ENCODE measurements at places on chromosomes 7 and 10.

DNA sequence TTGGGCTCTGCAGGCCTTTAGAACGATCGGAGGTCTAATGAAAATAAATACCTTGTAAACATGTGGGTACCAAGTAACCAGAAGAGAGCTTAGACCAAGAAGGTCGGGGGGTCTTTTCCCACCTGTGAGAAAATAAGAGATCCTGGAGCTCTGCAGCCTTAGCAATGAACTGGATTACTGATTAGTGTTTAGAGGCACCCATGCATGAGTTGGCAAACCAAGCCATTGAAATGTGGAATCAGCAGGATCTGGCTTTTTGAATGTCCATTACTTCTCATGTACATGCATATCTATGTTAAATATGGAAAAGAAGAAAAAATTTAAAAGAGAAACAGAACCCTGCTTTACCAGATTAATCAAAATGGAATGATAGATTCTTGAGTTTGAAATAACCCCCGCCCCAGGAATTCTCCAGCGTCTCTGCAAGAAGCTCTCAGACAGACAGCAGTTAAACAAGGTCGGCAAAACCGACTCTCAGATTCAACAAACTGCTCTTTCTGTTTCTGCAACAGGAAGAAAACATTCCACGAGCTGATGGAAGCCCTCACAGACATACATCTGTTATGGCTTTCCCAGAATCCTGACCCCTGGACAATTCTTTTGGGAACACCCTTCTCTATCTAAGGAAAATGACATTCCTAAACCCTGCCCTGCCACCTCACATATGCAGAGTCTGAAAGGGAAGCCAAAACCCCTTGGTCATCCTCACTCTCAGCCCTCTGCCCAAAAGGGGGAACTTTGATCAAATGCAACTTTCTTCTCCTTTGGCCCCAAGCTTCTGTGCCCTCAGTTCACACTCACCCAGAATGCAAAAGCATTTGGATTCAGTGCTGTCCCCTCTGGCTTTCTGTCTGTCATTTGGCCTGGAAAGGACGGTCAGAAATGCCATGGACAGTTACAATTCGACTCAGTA is 78.7 kb upstream of the EN2 start:
- DNase-seq, result no peak

- no peak for DNase-seq
Observed at GRCh38 chr10:3124412-3125175, 48.0 kb downstream of the PITRM1 start.

- DNase-seq, result no peak
Observed at GRCh38 chr10:62093863-62094291, 174.8 kb downstream of the RTKN2 start.

GRCh38 chr10:95605163-95605562 is 44.0 kb upstream of the SORBS1 start:
- DNase-seq, result no peak

DNA sequence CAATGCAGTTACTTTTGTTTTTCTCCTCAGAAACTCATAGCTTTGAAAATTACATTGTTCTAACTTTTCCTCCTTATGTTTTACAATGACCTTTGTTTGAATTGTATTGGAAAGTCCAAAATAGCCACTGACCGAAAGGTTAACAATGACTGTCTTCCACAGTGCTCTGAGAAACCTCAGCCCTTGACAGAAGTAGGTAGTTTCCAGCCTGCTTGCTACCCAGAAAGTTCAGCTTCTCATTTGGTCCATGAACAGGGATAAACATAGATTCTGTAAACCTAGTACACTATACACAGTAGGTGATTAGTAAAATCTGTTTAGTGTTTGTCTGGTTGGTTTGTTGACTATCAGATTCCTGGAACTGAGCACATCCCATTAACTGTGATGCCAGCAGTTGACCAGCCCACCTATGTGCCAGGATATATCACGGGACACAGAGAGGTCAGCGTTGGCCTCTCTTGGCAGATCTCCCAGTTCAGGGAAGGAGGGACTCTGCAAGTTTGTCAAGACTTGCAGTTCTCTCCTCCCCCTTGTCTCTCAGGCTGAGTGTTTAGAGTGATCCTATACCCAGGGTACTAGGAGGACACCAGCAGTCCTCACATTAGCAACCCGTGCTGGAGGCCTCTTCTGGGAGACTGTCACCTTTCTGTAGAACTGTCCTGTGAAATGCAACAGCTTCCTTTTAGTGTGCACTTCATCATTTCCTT is 297.6 kb downstream of the ARHGAP12 start:
- DNase-seq, result no peak

DNA sequence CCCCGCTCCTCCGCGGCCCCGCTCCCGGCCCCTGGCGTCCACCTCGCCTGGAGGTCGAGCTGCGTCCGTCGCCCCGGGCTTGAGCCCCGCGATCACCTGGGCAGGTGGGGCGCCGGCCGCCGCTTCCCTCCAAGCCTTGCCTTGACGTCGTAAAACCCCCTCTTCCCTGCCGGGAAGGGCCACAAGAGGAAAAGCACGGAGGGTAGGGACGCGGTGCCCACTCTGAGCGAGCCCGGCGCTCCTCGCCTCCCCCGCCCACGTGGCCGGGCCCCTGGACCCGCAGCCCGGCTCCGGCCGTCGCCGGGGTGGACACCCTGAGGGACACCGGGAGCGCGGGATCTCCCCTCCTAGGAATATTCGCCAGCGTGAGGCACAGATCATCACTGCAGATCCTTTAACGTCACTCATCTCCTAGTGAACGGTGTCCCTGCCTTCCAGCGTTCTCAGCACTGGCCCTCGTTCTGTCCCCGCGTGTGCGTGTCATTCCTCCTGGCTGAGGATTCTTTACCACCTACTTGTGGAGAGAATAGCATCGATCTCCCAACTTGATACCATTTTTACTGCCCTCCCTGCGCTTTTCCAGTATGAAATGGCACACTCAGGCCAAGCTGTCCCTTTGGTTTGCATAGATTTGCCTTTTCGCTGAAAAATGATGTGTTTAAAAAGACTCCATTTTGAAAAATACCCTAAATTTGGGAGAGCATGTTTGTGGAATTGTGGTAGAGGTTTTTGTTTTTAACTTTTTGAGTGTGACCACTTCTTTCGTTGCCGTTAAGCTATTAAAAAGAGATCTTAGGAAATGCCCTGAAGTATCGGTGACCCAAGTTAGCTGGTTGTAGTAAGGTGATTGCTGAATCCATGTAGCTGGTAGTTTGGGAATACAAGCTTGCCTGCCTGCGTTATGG is 649 bp downstream of the ACTR3B start:
- DNase-seq, result no peak

GRCh38 chr7:151290355-151290760 is 41.9 kb upstream of the SMARCD3 start:
- no peak for DNase-seq

- DNase-seq, result no peak
Observed at GRCh38 chr7:51224811-51225595, 91.6 kb downstream of the COBL start.

DNA sequence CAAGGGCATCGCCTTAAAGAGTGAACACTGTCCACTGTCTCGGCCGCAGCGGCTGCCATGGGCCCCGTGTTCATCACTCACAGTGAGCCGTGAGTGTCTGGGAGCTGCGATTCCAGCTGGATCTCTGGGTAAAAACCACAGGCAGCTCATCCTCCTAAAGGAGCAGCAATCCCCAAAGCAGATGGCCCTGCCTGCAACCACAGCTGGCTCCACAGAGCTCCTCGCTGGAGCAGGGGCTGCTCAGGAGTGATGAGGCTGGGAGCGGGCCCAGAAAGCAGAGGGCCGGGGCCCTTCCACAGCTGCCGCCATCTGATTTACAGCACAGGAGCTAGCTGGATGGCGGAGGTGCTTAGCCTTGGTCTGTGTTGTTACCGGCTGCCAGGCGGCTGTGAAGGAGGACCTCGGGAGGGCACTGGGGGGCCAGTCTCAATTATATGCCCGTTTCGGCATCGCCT is 6.6 kb upstream of the TMEM184A start:
- DNase-seq, result no peak

DNA sequence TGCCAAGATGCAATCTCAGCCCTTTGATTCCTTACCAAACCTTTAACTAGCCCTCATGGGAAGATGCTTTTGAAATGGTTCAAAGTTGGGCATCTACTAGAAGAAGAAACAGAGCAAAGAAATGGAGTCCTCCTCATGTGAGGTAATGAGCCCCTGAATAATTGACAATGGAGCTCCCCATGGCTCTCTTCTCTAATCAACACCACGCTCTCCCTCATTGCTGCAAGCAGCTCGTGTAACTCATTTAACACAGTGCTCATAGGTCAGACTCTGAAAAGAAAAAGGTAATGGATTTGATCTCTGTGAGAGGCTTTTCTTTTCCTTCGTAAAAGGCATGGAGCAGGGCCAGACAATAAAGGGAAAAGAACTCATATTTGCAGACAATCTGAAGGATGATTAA is 312.8 kb downstream of the PHTF2 start:
- DNase-seq, result no peak

- no peak for DNase-seq
Observed at GRCh38 chr10:11714750-11715365, 27.3 kb upstream of the ECHDC3 start.

GRCh38 chr7:23419160-23419559 is 51.1 kb downstream of the IGF2BP3 start:
- no peak for DNase-seq

- DNase-seq, result no peak
Observed at GRCh38 chr7:117095055-117095454, 141.8 kb downstream of the ST7 start.

DNA sequence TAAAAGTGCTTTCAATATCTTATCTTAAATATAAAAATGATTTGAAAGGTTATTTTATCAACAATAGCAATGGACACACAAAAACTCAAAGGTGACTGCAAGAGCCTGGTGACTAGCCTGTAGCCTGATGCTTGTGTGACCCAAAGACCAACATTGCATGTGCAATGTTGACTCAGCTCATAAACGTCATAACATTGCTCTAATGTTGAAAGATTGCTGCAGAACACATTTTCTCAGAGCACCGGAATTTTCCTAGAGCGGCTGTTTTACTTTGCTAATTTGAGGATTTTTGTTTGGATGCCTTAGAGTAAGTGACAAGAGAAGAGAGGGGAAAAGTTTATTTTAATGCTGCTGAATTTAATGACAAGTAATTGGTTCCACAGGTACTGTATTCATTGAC is 107.1 kb downstream of the RAB18 start:
- DNase-seq, result no peak

- DNase-seq, result no peak
Observed at GRCh38 chr7:149855361-149856305, 17.5 kb downstream of the ZNF862 start.

GRCh38 chr7:94296881-94297280 is 97.8 kb upstream of the COL1A2 start:
- no peak for DNase-seq

DNA sequence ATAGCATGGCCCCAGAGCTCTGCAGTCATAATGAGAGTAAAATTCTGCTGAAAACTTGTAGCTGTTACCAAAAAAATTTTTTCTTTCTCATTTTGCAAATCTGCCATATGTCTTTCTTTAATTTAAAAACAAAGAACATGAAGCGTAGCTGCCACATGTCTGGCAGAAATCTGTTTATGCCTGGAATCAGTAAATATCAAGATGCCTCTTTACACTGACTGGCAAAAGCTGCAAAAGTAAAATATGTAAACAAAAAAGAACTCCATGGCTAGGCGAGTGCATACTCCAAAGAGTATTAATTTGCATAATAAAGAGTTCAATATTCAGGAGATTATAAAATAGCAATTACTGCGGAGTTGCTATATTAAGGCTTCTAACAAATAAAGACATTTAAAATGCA is 130.9 kb upstream of the SP8 start:
- DNase-seq, result no peak

- no peak for DNase-seq
Observed at GRCh38 chr7:90595342-90595800, 750 bp upstream of the CDK14 start.

DNA sequence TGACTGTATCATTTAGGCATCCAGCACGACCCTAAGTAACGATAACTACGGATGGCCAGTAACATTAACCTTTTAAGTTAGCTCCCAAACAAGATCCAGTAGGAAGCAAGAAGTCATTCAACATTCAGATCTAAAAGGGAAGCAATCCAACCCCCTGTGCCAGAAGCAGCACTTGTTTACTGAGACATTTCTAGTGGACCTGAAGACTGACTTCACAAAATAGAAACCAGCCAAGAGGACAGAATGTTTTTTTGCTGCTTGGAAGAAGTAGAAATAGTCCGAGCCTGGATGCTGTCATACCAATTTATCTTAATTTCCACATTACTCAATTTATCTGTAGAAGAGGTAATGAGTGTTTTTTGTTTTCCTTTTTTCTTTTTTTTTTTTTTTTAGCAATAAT is 88.0 kb upstream of the CTTNBP2 start:
- no peak for DNase-seq

DNA sequence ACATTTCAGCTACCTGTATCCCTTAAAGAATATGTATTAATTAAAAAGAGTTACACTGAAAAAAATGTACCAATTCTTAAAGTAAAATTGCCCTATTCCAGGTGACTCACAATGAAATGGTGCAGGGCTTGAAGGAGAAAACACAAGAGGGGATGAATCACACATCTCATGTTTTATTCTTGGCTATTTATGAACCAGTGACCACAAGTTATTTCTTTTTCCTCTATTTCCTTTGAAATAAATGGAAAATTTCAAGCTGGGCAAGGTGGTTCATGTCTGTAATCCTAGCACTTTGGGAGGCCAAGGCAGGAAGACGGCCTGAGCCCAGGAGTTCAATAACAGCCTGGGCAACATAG is 106.8 kb downstream of the UBE2H start:
- no peak for DNase-seq

GRCh38 chr7:45236666-45237065 is 79.1 kb downstream of the RAMP3 start:
- no peak for DNase-seq

GRCh38 chr7:27873981-27874957 is 134.3 kb downstream of the TAX1BP1 start:
- DNase-seq, result no peak

- no peak for DNase-seq
Observed at GRCh38 chr7:33050535-33051318, 11.8 kb downstream of the NT5C3A start.

DNA sequence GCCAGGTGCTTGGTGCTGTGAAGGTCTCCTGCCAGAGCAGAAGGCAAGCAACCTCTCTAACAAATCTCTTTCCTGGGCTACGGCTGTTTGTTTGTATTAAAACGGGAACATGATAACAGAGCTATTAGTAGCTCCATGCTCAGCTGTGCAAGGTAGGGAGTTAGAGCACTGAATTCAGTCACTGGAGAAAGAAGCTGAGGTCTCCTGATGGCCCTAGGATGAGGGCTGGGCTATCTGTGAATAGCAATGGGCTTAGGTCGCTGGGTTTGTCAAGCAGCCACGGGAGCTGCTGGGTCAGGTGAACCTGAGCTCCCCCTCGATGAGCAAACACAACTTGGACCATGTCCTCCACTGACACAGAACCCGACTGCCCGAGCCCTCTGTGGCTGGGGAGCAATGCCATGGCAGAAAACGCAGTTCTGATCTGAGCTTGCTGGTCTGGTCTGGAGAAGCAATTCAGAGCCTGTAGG is 24.4 kb downstream of the TACC2 start:
- no peak for DNase-seq

- no peak for DNase-seq
Observed at GRCh38 chr10:58776568-58777318, 264.1 kb downstream of the BICC1 start.

GRCh38 chr7:33775790-33776189 is 129.5 kb upstream of the BMPER start:
- no peak for DNase-seq
